GM12878 (cell line): ENCODE measurements at places on chromosomes 1 and 21.

- no peak for DNase-seq
- no peaks in the 10 kb centered on the region for H3K27me3 ChIP-seq
- no peak overlapping the region for H3K27ac ChIP-seq
- no peak overlapping the region for H3K4me3 ChIP-seq
Observed at GRCh38 chr1:172742599-172743500, 83.9 kb downstream of the FASLG start.

DNA sequence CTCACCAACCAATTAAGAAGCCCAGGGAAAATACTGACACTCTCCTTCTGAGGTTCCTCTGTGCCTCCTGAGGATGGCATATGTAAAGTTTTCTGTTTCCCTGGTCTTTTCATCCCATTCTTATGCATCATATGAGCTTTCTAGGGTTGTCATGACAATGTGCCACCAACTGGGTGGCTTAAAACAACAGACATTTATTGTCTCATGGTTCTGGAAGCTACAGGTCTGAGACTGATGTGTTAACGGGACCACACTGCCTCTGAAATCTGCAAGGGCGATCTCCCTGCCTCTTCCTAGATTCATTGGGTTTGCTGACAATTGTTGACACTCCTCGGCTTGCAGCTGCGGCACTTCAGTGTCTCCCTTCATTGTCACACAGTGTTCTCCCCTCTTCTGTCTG is 308.4 kb downstream of the RGS7 start:
- no peak overlapping the region for H3K4me3 ChIP-seq
- no peak for DNase-seq
- no peaks in the 10 kb centered on the region for H3K27me3 ChIP-seq
- H3K27ac ChIP-seq = no peak overlapping the region
- H3K36me3 ChIP-seq = no peaks in the 10 kb centered on the region
- no peaks in the 10 kb centered on the region for H3K4me1 ChIP-seq

GRCh38 chr1:165403835-165404482 is 41.0 kb downstream of the RXRG start:
- no peaks in the 10 kb centered on the region; the same call in 1 of the 2 replicates for H3K27me3 ChIP-seq
- no peaks in the 10 kb centered on the region for H3K36me3 ChIP-seq
- no peak for DNase-seq
- no peaks in the 10 kb centered on the region for H3K4me1 ChIP-seq

DNA sequence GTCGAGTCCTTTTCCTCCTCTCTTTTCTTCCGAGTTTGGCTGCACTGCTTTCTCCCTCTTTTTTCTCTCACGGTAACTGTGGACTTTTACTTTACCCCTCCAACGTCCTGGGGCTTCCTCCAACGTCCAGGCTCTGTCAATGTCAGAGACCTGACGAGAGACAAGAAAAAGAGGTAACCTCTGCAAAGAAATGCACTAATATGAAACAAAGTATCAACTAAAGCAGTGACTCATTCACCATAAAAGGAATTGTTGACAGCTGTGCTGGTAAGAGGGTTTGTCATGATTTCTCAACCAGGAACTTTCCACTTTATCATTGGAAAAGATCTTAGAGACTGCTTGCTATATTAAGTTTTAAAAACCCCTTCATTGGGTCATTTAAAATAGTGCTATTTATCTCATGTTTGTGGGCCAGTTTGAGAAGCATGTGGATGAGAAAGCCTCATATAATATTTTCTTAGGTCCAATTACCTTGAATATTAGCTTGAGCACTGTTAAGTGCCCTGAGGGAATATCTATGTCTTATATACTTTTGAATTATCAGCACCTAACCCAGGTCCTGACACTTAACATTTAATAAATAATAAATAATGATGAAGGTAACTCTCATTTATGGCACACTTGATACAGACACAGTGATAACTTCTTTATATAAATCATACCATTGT is at the start of gene GBP2:
GBP2 (minus strand) TSS at position 202 of the 668 bp plus-strand sequence. CDS start 4,148 bp downstream, outside the sequence.
- peak; percentile 30 for DNase-seq
- no peaks in the 10 kb centered on the region for H3K36me3 ChIP-seq
- H3K27ac ChIP-seq = peak within 1 kb of the TSS; percentile 84
- no peaks in the 10 kb centered on the region for H3K27me3 ChIP-seq
- peaks cover 4% of the 10 kb centered on the region; the same call in 1 of the 2 replicates for H3K4me1 ChIP-seq
- peak within 1 kb of the TSS; percentile 32; the same call in 1 of the 2 replicates for H3K4me3 ChIP-seq

GRCh38 chr1:90948301-90948700 is 73.5 kb downstream of the ZNF644 start:
- no peaks in the 10 kb centered on the region for H3K27me3 ChIP-seq
- no peak overlapping the region for H3K27ac ChIP-seq
- no peak for DNase-seq
- no peak overlapping the region for H3K4me3 ChIP-seq
- no peaks in the 10 kb centered on the region for H3K4me1 ChIP-seq
- H3K36me3 ChIP-seq = 0 out of 2 replicates have a peak, but pooled peaks cover 5% of the 10 kb centered on the region
